ENCODE measurements at places on chromosomes 3 and 15.

- DNase-seq = no peak
These were observed 59.3 kb downstream of the C3orf85 start for GRCh38 chr3:109195815-109196214.

GRCh38 chr3:123757281-123757940 is 126.7 kb downstream of the MYLK start:
- no peak for DNase-seq

DNA sequence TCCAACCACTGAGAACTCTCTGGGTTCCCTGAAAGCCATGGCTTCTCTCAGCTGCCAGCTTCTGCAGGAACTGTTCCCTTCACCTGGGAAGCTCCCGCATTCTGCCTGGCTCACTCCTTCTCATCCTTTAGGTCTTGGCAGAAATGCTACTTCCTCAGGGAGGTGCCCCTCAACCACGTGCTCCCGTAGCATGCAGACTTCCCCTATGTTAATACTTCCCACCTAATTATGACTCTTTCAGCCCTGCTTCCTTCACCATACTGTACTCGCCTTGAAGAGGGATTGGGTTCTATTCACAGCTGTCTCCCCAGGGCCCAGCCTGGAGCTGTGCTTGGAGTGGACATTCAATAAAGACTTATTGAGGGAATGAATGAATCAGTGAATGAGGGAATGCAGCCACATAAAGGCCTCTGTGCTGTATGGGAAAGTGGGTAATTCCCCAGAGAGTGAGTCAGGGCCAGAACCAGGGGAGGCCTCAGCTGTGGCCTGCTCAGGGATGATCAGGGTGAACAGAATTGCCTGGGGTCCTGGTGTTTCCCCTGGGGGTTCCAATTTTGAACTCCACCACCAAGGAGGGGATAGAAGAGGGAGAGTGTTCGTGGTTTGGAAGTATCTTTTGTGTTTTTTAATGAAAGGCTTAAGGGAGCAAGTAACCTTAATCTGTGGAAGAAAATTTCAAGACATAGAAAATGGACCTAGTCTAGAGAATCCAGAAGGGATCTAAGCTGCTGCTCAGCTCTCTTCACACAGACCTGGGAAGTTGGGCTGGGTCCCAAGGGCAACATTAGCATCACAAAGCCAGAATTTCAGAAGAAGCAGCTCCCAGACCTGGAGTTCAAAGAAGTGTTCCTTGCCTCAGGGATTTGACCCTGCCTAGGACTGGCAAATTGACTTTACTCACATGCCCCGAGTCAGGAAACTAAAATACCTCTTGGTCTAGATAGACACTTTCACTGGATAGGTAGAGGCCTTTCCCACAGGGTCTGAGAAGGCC is 14.6 kb upstream of the FAM107A start:
- DNase-seq = no peak

- no peak for DNase-seq
These were observed 1.9 kb downstream of the SYN2 start for GRCh38 chr3:12005951-12006625.

GRCh38 chr15:60795471-60795870 is 316.5 kb upstream of the ICE2 start:
- no peak for DNase-seq

GRCh38 chr3:50502584-50503423 is 630 bp downstream of the CACNA2D2 start:
- DNase-seq = no peak
